Hematopoietic multipotent progenitor cell treated with erythropoietin and hydrocortisone succinate and interleukin-3 and kit ligand, for 15 days (in vitro differentiated cells): ENCODE measurements at places on chromosomes 4 and X.

DNA sequence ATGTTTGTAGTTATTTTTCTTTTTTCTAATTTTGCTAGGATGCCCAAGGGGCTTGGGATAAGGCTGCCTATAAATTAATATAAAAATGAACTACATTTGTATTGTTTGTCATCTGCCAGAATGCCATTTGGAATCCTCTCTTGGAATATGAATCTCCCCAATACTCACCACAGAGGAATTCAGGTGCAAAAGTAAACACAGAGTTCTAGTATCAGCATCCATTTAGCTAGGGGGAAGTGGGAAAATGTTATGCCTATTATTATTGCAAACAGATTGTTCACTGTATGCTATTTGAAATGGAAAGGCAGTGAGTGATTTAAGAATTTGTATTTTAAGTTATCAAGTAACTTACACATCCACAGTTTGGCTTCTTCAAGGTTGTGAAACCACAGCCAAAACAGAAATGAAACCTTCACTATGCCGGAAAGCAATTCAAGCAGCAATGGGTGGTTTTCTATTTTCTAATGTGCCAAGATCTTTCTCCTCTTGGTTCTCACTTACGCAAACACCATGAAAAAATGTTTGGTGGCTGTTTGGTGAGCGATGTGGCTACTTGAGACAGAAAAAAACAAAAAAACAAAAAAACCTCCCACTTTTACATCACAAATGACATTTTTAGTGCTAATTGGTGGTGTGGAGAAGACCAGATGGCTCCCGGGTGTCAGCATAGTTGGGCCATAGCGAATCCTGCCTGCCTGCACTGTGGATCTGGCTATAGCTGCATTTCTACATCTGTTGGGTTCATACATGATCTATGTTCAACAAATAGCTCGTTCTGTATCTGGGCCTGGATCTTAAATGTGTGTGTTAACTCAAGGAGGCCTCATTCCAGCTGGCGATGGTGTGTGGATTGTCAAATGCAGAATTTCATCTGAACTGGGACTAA lies 200.8 kb upstream of the GIMD1 start:
- no peak for DNase-seq

GRCh38 chr4:184850018-184850417 lies 24.2 kb upstream of the ACSL1 start:
- DNase-seq = no peak

- DNase-seq = no peak
These were observed 41.6 kb downstream of the TMA16 start for GRCh38 chr4:163536091-163536490.

DNA sequence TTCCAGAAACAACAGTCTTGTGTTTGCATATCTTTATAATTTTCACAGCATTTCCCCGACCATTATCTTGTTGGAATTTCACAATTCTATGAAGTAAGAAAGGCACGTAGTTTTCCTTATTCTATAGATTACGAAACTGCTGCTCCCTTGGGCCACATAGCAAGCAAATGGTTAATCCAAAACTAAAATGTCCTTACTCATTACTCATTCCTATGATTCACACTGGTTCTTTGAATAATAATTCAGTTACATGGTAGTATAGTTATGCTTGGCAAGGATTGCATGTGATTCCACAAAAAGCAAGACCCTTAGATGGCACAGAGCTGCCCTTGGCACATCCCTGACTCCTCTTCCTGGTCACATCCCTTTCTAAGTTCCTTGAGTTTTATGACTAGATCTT lies 51.2 kb downstream of the OR13H1 start:
- DNase-seq = no peak

DNA sequence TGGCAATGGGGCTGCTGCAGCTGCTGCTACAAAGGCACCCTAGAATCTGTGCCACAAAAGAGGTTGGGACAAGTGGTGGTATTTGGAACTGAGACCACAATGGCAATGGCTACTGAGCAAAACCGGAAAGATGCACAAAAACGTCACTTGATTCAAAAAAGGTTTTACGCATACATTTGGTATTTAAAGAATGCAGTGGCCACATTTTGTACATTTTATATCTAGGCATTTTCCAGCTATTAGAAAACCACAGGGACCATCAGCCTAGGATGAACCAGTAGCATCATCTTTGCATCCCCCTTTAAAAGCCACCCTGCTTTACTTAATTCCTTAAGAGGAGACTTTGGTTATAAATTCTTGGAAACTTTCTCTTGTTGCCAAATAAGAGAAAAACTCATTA lies 104.8 kb upstream of the CXCL13 start:
- DNase-seq = no peak

DNA sequence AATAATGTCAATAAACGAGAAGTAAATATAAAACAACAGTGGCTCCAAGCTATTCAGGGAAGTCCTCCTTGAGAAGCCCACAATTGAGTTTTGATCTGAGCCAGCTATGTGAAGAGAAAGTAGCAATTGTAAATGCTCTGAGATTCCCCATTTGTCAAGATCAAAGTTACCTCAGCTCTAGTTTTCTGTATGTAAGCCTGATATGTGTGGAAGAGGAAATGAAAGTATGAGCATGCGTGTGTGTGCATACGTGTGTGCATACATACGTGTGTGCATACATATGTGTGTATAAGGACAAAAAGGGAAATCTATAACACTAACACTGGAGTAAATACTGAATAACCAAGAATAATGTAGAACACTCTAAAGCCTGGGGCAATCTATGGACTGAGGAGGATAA lies 130.3 kb downstream of the SCFD2 start:
- no peak for DNase-seq

DNA sequence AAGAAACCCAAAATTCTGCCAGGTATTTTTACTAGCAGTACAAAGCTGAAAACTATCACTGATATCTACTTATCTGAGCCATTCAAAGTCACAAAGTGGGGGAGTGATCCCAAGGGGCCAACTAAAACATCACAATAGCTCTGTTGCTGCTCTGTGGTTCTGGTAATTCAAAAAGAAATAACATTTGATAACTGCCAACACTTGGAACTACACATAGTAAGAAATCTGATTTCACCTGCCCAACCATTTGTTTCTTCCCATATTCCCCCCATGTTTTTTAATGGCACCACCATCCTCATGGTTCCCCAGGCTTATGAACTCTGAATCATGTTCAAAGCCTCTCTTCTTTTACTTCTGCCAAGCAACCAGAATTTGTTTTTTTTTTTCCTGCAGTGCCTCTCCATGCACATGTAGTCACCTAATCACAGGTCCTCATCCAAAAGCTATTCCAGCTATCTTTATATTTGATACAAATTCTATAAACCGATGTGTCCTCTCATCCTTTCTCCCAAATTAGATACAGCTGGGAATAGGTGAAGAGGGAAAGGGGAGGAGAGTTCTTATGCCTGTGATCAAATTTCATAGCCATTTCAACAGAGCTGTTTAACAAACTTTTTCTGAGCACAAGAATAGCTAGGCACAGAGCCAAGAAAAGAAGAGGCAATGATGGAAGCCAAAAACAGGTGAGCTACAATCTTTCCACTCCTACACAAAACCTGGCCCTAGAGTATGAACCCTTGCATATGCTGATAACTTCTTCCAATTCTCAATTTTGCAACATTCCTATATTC lies 7.7 kb downstream of the AMMECR1 start:
- DNase-seq = no peak
